ENCODE measurements at places on chromosomes 6 and 20.

DNA sequence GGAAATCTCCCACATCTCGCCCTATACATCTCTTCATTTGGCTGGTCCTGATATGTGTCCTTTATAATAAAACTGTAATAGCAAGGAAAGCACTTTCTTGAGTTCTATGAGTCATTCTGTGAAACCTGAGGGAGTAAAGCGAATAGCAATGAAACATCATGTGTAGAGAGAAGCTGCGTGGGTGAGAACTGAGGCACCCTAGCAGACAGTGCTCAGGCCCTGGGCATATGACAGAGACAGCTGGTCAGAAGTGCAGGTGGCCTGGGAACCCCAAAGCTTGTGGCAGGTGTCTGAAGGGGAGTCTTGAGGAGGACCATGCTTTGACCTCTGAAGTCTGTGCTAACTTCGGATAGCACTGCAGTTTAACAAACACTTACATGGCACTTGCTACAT is 1.3 kb upstream of the BLOC1S5 start:
- DNase-seq, result no peak

DNA sequence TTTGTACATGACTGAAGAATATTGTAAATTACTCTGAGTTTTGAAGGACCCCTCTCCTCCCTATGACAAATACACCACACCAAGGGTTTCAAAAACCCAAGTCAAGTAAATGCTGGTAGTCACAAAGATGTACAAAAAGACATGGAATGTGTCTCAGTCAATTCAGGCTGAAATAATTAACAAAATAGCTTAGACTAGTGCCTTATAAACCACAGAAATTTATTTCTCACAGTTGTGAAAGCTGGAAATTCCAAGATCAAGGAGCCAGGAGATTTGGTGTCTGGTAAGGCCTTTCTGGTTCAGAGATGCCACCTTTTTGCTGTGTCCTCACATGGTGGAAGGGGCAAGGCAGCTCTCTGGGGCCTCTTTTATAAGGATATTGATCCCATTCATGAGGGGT is 202.3 kb upstream of the RIN2 start:
- no peak for DNase-seq

DNA sequence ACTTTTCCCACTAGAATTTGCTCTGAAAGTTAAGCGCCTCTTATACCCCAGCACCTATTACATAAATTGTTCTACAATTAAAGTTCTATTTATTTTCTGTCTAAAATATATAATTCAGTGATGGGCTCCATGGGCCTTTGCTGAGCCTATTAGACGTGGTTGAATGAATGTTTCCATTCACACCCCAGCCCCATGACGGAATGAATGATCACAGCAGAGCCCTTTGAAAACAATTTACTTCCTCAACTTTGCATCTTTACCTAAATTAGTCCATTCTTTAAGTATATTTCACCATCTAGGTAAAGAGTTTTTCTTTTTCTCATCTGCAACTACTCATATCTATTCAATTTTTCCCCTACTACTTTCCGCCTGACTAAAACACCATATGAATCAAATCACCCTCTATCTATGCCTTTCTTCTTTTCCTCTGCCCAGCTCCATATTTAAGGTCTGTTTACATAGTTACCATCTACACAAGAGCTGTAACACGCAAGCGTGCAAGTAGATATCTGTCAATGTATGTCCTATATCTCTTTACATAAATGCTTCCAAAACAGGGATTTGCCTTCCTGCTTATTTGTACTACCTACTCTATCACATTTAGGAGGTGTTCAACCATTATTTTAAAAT is 69.7 kb downstream of the ECT2L start:
- no peak for DNase-seq

DNA sequence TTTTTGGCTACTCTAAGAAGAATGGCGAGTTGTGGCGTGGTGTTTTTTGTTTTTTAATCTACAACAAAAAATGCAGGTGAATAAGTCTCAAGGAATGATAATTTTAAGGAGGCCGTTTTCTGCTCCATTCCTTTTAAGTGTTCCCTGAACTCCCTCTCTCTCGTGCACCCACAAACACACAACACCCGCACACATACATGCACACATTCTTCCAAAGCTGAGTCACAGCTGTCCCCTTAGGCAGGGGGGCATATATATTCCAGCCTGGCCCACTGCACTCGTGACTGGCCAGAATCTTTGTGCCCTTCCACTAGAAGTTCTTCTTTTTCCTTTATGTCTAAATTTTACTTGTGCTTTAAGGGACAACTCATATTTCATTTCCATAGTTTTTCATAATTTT is 405.7 kb downstream of the LMBRD1 start:
- DNase-seq, result no peak

DNA sequence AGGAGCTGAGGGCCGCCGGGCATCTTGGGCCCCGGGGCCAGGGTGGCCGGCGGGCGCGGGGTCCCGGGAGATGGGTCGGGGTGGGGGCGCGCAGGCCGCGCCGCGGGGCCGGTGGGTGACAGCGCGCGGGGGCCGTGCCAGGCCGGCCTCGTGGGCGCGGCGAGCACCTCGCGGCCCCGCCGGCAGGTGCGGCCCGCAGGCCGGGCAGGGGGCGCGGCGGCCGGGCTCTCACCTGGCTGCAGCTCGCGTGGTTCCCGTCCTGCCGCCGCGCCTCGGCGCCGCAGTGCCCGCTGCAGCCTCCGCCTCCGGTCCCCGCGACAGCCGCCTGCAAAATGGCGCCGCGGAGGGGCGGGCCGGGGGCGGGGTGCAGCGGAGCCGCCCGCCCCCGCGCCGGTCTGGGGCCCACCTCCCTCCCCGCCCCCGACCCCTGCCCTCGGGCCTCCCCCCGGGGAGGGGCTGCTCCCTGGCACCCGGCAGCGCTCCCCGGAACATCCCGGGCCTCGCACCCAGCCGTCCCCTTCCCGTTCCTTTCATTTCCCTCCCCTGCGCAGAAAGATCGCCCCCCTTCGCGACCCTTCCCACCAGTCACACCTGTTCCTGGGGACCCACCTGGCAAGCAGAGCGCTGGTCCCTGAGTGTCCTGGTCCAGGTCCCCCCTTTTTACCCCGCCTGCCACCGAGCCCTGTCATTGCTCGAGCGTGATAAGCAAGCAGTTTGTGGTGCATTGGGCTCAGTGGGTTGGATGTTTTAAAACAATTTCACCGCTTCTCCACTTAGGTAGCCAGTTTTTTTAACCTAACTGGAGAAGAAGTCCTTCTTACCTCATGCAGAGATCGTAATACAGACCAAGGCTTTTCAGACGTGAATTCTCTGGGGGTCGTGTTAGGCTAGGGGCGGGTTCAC is at the start of gene SLC23A2:
SLC23A2 (minus strand) TSS at position 337 of the 903 bp plus-strand sequence. CDS start 68,948 bp downstream, outside the sequence.
- DNase-seq, result peak; percentile 63

DNA sequence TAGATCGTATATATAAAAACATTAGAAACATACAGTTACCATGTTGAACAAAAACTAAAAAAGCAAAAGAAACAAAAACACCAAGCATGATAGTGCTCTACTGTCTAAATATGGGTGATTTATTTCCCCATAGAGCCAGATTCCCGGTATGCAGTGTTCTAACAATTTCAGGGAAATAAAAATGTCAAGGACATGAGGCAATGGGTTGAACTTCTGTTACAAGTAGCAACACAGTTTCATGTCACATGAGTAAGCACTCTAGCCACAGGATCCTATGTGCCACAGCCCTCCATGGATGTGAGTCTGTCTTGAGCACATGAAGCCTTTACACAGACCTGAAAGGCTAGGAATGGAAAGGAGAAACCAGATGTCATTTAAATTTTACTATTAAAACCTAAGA is 96.0 kb downstream of the MAP3K5 start:
- no peak for DNase-seq

- DNase-seq, result no peak
Observed at GRCh38 chr6:98230250-98230649, 604.1 kb upstream of the POU3F2 start.

- DNase-seq, result no peak
Observed at GRCh38 chr20:54165803-54166202, 8.0 kb downstream of the CYP24A1 start.

- DNase-seq, result no peak
Observed at GRCh38 chr6:56637640-56638039, 5.0 kb downstream of the DST start.

DNA sequence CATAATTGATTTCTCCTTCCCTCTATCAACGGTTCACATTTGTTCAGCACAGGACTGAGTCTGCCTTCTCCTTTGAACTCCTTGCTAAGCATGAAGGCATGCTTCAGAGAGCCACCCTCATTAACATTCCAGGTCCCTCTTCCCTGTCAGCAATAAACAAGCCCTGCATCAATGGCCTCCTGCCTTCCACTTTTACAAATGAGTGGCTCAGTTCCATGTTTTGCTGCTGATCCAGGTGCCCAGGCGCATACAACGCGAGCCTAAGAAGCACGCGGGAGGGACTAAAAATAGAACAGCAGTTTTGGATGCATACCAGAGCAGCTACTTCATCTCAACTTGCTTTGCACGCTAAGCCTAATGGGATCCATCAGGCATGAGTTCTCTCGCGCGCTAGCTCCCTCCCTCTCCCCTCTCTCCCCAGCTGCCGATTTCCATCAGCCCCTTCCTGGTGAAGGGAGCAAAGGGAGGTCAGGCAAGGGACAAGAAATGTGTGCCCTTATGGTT is 53.4 kb downstream of the TRAF3IP2 start:
- DNase-seq, result no peak

DNA sequence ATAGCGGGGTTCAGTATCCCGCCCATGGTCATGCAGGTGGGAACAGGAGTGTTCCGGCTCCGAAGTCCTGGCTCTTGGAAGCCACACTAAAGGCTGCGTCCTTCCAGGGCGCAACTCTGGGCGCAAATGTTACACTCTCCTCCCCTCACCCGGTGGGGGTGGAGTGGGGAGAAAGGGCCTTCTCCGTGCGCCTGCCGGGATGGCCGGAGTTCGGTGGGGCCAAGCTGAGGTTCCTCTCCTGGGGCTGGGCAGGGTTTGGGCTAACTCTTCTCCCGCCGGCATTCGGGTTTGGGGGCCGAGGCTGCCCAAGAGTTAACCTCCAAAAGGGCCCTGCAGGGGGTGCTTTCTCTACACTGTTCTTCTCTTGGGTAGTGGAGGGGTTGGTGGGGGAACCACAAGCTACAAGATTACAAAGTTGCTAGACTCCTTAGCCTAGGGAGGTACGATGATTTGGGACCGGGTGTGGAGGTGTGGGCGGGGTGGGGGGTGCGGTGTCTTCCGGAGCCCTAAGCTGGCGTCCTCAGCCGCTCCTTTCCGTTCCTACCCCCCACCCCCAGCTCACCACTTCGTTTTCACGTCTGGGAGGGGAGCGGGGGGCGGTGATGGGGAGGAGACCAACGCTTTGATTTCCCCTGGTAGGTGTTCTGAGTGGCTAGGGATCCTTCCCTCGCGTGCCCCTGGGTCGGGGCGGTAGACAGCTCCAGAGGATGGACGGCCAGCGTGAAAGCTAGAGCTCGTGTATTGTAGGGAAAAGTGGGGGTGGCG is 12.3 kb downstream of the NRN1 start:
- no peak for DNase-seq

GRCh38 chr6:53795702-53796450 is 1.1 kb downstream of the LRRC1 start:
- peak; percentile 44 for DNase-seq

- DNase-seq, result no peak
Observed at GRCh38 chr6:131231891-131232290, 96.6 kb downstream of the AKAP7 start.

DNA sequence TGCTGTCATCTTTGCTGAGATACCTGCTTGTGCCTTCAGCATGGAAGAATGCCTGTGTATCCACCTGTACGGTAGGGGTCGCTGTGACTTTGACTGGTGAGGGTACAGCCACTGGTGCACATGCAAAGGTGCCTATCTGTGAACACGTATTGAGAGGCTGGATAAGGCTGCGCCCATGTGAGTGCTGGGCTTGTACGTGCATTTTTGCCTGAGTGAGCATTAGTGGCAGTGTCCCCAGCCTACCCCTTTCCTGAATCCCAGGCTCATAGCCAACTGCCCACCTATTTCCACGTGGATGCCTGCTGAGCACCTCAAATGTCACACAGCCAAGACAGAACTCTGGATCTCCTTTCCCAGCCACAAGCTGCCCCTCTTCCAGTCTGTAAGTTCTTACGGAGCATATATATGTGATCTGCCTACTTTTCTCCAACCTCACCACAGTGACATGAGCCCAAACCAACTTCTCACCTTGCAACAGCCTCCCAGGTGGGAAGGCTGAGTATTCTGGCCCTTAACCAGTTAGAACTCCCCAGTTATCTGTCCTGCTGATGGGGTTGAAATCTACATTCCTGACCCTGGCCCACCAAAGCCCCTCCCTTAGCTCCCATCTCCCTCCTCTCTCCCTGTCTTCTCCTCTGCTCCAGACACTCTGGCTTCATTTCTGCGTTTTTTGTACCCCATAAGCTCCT is 1.1 kb upstream of the SLC2A10 start:
- no peak for DNase-seq

GRCh38 chr6:87875781-87876180 is 171.9 kb upstream of the SPACA1 start:
- no peak for DNase-seq

- DNase-seq, result no peak
Observed at GRCh38 chr20:21234324-21234723, 68.8 kb upstream of the XRN2 start.

DNA sequence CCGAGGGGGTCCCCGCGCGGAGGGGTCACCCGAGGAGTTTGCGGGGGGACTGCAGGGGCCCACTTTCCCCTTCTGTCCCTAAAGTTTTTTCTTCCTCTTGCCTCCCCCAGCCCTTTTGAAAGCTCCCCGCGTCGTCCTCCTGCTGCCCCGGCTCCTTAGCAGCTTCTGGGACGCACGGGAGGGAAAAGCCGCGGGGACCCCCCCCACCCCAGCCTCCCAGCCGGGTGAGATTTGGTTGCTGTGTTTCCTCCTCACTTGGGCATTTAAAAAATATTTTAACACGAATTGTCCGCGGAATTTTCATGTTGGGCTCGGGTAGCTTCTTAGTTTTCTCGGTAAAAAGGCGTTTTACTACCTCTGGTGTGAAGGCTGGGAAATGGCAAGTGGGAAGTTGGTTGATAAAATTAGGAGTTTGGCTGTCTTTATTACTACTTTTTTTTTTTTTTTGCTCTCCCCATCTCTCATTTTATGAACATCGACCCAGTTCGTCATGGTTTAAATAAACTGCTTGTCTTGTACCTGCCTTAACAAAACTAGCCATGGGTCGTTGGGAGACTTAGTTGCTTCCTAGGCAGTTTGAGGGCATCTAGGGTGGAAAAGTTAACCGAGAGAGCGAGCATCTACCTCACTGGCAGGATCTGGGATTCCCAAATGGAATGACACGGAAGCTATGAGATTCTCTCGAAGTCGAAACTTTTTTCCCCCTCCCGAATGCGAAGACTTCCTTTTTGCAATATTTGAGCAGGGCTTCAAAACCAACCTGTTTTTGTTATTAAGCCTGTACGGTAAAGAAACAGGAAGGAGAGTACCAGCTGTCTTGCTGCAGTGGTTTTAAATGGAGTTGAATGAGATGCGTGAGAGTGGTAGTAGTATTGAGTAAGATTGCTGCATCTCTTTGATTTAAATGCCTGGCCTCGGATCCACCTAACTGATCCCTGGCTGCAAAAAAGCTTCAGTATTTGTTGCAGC is 868 bp downstream of the NCOA3 start:
- no peak for DNase-seq

- peak; percentile 6 for DNase-seq
Observed at GRCh38 chr6:40328386-40328985, 258.7 kb downstream of the LRFN2 start.

DNA sequence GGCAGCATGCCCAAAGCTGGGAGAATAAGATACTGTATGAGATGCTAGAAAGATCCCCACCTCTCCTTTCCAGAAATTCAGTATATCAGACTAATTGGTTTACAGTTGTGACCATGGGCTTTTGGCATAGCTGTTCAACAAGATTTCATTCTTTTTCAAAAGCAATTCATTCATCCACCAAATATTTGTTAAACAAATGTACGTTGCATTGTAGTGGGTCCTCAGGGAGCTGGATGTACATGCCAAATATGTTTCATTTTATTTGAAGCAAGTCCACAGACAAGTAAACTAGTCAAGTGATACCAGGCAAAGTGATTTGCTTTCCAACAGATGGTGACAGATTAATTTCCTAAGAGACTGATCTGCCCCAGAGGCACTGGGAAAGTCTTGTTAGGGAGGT is 85.8 kb upstream of the ESR1 start:
- no peak for DNase-seq
